Femur (tissue), 1 donor: ENCODE measurements at places on chromosomes 6 and 20.
A peak's percentile ranks its signal among the peaks of the same experiment; 100 is the strongest.

DNA sequence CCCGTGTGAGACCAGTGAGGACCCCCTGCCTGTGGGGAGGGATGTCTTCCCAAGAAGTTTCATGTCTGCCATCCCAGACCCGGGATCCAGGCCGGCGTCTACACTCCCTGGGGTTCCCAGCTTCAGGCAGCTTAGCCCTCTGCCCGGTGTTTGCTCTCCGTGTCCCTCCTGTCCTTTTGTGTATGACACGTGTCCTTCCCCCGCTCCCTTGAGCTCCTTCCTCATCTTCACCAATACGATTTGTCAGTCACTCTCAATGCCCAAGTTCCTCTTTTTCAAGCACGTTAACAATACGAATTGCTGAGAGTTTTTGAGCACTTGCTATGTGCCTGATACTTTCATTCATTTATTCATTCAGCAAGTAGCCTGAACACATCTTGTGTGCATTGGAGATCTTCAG is 115.6 kb upstream of the PTPN1 start:
- no peak for DNase-seq

DNA sequence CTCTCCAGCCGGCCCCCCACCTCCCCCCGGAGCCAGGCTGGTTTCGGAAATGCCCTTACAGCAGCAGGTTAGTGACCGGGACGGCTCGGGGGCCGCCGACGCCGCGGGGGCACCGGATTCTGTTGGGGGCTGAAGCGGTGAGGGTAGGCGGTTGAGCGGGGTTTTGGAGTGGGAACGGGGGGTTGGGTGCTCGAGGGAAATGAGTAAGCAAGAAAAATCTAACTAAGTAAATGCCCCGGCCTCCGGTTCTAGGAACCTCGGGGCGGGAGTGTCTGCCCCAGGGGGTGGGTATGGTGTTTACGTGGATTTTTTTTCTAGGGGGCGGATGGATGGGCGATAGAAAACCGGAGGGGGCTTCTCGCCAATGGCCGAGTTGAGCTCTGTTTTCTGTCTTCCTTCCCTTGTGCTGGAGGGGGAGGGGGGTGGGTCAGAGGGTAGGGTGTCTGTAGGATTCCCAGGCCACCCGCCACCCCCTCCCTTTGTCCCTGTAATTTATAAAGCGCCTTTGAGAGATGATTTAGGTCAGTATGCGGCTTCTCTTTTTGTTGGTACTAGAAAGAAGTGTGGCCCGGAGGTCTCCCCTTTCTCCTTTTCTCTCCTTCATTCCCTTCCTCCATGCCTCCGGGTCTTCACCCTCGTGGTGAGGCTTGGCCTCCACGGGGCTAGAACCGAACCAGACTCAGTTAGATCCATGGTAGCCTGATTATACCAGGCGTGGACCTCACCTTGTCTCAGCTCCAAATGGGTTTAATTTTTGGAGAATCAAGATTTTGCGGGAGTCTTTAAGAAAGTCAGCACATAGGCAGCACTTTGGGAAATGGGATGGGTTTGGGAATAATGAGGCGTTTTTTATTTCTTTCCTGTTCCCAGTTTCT is 2.3 kb downstream of the E2F3 start:
- DNase-seq: no peak

DNA sequence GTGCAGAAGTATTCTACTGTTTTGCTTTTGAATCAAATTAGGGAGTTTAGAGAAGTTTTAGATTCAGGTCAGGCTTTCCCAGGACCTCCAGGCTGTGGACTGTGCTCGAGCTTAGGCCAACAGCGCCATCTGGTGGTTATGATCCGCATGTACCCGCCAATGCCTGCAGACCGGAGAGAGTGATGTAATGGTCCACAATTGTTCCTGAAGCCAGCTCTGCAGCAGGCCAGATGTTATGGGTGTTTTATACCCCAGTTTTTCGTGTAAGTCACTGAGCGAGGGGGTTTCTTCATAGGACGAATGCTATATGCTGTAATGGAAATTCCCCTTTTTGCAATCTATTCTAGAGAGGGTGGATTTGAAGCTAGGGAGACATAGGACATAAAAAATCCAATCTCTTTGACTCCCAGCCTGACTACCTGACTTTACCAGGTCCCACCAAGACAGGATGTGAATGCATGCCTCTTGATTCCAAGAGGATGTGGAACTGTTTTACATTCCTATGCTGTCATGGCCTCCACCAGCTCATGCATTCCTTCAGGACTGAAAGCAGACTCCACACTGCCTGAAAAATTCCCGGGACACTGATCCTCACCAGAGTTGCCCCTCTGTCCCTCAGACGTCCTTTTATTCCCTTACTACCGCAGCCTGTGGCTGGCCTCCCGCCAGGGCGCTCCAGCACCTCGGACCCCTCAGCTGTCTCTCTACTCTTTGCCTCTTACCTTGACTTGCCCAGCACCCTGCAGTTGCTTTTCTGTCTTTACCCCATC is 41.2 kb upstream of the LY86 start:
- peak; percentile 95 for DNase-seq

DNA sequence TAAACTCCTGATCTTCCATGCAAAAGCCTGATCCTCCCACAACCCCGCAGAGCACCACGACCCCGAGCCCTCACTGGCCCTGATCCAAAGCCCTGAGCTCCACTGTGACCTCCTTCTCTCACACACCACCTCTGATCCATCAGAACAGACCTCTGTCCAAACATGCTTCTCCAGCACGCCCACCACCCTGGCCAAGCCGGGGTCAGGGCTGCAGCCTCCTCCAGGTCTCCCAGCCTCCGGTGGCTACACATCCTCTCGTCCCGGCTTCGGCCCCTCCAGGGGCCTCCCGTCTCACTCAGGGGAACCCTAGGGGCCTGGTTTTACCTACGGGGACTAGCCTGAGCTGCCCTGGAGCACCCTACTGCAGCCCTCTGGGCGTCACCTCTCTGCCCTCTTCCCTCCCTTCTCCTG is 49.1 kb downstream of the FOXF2 start:
- DNase-seq: no peak

DNA sequence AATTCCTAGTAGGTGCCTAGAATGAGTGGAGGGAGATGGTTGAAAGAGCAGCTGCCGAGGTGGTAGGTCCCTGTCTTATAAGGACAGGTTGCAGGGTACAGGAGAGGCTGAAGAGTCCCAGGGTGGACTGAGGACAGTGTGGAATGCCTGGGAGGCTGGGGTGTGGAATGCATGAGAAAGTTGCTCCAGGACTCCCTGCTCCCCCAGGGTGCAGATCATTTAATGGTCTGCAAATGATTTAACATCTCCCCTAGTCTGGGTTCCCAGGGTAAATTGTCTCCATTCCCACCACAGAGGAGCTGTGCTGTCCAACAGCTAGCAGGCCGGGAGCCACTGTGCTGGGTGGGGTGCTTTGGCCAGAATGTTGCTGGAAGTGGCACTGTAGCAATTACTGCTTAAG is 76.0 kb downstream of the CD83 start:
- peak; percentile 23 for DNase-seq

DNA sequence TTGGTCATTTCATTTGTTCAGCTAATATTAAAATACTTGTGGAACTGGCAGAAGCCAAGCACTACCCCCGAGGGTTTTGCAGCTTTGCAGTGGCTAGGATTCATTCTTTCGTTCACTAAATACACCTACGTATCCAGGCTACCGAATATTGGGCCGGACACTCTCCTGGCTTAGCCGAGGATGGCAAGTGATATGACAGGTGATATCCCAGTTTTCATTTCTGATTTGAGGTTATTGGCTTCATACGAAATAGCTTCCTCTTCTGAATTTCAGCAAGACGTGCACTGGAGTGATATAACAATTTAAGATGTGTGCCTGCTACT is 536 bp upstream of the MTFR2 start:
- DNase-seq: no peak

DNA sequence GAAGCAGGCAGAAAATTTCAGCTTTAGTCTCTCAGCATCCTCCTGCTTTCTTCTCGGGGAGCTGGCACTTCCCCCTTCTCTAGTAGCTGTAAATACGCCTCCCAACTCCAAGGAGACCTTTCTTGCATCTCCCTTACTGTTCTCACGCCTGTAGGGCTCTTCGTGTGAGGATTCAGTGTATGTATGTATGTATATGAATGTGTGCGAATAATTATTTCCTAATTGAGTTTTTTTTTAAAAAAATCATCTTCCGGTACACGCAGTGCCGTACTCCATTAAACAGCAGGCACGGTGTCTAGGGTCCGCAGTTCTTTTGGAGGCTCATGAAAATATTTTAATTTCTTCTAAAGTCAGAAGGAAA is 85.4 kb downstream of the HFE start:
- peak; percentile 53 for DNase-seq

DNA sequence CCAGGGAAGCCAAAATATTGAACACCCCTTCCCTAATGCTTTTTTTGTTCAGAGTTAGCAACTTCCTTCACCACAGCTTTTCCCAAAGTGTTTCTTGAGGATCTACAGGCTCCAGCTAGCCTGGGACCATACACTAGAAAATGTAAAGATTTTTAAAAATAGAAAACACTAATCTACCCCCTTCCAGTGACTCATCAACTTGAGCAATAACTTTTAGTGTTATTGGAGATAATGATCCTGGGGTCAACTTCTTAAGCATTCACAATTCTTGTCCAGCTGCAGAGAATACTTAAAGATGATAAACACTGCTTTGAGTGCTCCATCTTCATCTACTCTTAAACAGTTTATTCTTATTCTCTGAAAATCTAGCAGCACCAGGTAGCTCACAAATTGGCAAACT is 131.6 kb downstream of the COL9A1 start:
- DNase-seq: no peak

DNA sequence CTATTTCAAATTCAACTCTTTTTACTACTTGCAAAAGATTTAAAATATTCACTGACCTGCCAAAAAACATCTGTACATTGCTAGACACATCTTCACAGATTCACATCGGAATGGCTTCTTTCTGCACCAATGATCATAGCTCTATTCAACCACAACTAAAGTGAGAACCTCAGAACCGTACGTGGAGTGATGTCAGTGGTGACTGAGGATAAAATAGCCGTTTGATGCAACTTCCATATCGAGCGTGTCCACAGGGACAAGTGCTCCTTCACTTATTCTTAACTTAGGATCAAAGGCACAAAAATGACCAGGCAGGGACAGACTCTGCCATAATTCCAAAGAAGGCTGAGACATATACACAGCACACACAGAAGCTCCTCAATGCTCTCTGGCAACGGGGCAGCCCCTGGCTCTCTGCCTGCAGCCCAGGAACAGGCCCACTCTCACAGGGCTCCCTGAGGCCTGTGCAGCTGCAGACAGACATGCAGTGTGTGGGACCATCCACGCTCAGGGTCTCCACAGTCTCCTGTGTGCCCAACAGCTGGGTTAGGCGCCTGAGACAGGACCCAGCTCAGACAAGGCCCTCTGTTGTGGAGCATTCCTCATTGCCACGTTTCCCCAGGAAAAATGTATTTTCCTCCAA is 22.8 kb downstream of the FYN start:
- peak; percentile 54 for DNase-seq

DNA sequence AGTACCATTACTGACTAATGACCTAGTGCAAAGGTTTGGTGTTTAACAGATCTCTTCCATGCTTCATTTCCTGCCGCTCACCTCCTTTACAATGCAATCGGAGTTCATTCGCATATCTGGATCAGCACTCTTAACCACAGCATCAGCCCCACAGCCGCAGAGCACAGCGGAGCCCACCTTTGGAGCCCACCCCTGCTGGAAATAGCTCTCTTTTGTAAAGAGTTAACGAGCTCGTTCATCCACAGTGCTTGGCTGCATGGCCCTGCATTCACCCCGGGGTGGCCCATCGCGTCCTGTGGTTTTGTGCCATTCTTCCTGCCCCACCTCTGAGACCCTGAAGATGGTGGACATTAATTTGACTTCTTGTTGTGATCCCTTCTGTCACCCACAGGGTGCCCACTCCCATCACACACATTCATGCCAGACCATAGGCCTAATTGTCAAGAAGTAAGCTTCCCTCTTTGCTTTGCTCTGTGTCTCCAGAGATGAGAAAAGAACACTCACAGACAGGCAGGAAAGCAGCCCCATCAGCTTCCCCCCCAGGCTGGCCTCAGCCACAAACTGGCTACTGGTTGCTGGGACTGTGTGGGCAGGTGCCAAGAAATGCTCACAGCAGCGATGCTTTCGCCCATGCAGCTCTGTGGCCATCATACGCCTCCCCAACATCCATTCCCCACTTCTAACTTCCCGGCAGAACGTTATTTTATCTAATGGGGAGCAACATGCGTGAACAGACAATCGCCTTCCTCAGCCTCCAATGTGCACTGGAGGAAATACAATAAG is 167.0 kb downstream of the LRFN2 start:
- no peak for DNase-seq

GRCh38 chr6:67391955-67392354 is 1243.1 kb upstream of the ADGRB3 start:
- no peak for DNase-seq

- DNase-seq: peak; percentile 25
Observed at GRCh38 chr6:147201885-147202515, 2.2 kb upstream of the STXBP5 start.

GRCh38 chr6:38789256-38789655 is 74.1 kb downstream of the DNAH8 start:
- no peak for DNase-seq

GRCh38 chr6:87174078-87174579 is 18.8 kb downstream of the ZNF292 start:
- DNase-seq: no peak

GRCh38 chr20:49591217-49591865 is 23.4 kb upstream of the PTGIS start:
- no peak for DNase-seq

DNA sequence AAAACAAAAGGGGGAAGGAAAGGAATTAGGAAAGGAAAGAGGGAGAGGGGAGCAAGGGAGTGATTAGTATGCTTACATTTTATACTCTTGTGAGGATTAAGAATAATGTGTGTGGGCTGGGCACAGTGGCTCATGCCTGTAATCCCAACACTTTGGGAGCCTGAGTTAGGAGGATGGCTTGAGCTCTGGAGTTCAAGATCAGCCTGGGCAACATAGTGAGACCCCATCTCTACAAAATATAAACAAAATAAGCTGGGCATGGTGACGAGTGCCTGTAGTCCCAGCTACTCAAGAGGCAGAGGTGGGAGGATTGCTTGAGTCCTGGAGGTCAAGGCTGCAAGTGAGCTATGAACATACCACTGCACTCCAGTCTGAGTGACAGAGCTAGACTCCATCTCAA is 47.0 kb downstream of the SHLD1 start:
- DNase-seq: no peak

DNA sequence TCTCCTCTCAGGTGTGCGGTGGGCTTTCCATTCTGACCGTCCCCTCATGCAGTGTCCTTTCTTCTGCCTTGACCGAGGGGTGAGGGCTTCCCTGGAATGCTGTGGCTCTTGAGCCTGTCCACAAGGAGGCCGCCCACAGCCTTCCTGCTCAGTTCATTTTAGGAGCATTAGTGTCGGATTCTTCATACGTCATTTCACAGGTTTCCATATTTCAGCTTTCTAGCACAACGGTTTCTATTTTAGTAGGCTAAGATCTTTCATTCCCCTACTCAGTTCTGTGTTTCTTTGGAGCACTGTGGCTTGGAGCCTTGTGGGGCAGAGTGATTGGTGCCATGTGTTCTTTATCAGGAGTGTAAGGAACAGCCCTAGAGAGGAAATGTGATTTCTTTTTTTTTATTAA is 5.5 kb downstream of the PPP1R3G start:
- DNase-seq: no peak

GRCh38 chr20:51542571-51543421 is at the start of gene NFATC2:
NFATC2 (minus strand) TSS chr20:51542719; CDS start chr20:51542499, 220 bp downstream.
- DNase-seq: peak; percentile 71

GRCh38 chr6:151494936-151495320 is 1.1 kb downstream of the CCDC170 start:
- DNase-seq: no peak

- peak; percentile 55 for DNase-seq
Observed at GRCh38 chr20:13008761-13009681, at the start of gene SPTLC3. SPTLC3 (plus strand) TSS chr20:13008972; CDS start chr20:13009268, 296 bp downstream.
